ENCODE measurements at places on chromosomes 12 and 14.

DNA sequence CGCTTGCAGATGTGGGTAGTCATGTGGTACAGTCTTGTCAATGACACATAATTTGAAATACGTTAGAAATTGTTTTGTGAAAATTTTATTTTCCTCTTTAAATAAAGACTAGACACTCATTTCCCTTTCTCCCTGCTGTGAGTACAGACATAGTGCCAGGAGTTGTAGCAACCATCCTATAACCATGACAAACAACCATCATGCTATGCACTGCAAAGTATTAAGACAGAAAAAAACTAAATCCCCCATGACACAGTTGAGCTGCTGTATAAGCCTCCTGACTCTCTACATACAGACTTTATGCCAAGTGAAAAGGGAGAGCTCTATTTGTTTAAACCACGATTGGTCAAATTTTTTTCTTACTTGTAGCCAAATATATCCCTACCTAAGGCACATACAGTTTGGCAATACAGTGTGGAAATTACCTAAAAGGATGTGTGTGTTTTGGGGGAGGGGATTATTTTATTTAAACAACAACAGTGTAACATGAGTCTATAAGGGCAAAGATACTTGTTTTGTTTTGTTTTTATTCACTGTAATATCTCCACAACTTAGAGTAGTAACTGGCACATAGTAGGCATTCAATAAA is 45.0 kb upstream of the KRR1 start:
- DNase-seq = no peak
- no peak overlapping the region for H3K27ac ChIP-seq
- no peaks in the 10 kb centered on the region for H3K27me3 ChIP-seq

DNA sequence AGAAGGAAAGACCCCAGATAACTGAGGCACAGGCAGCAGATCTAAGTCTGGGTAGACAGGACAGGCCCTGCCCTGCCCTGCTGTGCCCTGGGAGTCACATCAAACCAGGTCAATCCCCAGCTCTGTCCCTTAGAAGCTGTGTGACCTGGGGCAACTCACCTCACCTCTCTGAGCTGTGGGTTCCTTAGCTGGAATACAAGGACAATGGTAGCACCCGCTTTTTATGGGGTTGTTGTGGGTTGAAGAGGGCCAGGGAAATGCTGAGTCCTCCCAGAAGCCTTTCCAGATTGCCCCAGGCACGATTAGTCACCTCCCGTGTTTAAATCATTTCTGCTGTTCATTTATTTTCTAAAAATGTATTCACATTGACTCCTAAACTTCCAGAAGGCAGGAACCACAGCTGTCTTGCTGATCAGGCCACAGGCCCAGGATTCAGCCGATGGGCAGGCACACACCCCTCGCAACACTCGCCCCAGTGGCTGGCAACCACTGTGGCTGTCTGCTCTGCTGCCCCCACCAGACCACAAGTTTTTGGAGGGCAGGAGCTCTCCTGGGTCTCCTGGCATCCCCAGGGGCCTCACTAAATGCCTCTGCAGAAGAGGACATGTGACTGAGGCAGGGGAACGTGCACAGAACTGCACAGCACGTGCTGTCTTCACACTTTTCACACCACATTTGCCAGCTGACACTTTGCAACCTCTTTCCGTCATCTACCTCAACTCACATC is 3.0 kb downstream of the SELPLG start:
- no peaks in the 10 kb centered on the region for H3K27me3 ChIP-seq
- peak overlapping the region; percentile 12 for H3K27ac ChIP-seq
- no peak overlapping the region for H3K4me3 ChIP-seq

GRCh38 chr12:68467514-68467913 is 135.4 kb upstream of the MDM1 start:
- no peaks in the 10 kb centered on the region for H3K27me3 ChIP-seq
- no peak for DNase-seq
- no peak overlapping the region for H3K4me3 ChIP-seq
- H3K4me1 ChIP-seq = no peaks in the 10 kb centered on the region
- no peak overlapping the region for H3K27ac ChIP-seq

DNA sequence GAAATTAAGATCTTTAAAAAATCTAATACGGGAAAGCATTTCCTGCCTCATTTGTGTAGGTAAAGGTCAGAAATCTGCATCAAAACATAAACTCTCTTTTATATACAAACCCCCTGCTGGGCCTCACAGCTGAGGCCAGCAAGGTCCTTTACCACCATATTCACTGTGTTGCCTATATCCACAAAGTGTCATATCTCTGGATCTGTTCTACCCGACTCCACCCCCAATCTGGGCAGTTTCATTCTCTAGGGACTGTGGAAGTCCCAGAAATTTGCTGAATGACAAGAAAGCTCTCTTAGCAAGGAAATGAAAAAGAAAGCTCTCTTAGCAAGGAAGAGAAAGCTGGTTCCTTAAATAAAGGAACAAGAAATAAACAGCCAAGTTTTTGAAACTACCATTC is 301.7 kb downstream of the KCNH5 start:
- no peak for DNase-seq
- H3K27me3 ChIP-seq = no peaks in the 10 kb centered on the region
- H3K4me3 ChIP-seq = no peak overlapping the region
- H3K36me3 ChIP-seq = no peaks in the 10 kb centered on the region

- H3K36me3 ChIP-seq = no peaks in the 10 kb centered on the region
- H3K4me1 ChIP-seq = no peaks in the 10 kb centered on the region
- no peak overlapping the region for H3K27ac ChIP-seq
- H3K27me3 ChIP-seq = no peaks in the 10 kb centered on the region
Measured at GRCh38 chr14:37089410-37089809, 83.0 kb downstream of the SLC25A21 start.

DNA sequence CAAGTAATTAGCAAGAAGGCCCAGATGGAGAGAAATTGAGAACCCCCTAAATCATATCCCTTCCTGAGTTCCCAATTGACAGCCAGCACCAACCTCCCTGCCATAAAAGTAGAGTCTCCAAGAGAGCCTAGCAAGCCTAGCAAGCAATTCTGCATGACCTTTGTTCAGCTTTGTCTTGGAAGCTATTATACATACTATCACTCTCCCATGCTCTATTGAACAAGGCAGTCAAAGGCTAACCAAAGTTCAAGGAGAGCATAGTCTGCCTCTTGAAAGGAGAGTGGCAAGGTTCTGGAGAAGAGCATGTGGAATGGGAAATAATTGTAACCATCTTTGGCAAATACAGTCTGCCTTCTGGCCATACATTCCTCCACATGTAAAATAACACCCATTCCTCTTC is 7.8 kb downstream of the ACOT4 start:
- no peaks in the 10 kb centered on the region for H3K4me1 ChIP-seq
- no peak overlapping the region for H3K4me3 ChIP-seq
- DNase-seq = no peak
- no peaks in the 10 kb centered on the region for H3K36me3 ChIP-seq
- H3K27me3 ChIP-seq = no peaks in the 10 kb centered on the region
- no peak overlapping the region for H3K27ac ChIP-seq

DNA sequence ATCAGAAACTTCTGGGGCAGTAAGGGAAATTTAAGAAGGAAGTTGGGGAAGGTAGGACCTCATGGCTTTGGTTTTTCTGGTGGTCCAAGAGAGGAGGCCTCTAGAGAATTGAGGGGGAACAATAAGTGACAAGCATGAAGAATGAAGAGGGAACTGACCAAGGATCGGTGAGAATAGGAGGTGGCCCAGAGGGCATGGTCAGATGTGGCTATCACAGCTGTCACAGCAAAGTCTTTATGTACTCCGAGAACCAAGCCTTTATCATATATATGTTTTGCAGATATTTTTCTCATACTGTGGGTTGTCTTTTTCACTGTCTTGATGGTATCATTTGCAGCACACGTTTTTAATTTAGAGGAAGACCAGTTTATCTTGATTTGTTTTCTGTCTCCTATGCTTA is 64.3 kb downstream of the PPP2R5C start:
- H3K27me3 ChIP-seq = no peaks in the 10 kb centered on the region
- DNase-seq = no peak
- H3K4me3 ChIP-seq = no peak overlapping the region
- peaks cover 36% of the 10 kb centered on the region for H3K4me1 ChIP-seq
- peak overlapping the region; percentile 84 for H3K27ac ChIP-seq

GRCh38 chr12:7352661-7353060 is 48.8 kb downstream of the ACSM4 start:
- no peak overlapping the region for H3K27ac ChIP-seq
- no peaks in the 10 kb centered on the region for H3K27me3 ChIP-seq
- H3K4me1 ChIP-seq = no peaks in the 10 kb centered on the region
- no peak overlapping the region for H3K4me3 ChIP-seq
- DNase-seq = no peak

- peak overlapping the region; percentile 8 for H3K27ac ChIP-seq
- H3K36me3 ChIP-seq = peaks cover 3% of the 10 kb centered on the region
- H3K4me1 ChIP-seq = peaks cover 55% of the 10 kb centered on the region
Measured at GRCh38 chr14:61533513-61534255, 161.6 kb upstream of the HIF1A start.

DNA sequence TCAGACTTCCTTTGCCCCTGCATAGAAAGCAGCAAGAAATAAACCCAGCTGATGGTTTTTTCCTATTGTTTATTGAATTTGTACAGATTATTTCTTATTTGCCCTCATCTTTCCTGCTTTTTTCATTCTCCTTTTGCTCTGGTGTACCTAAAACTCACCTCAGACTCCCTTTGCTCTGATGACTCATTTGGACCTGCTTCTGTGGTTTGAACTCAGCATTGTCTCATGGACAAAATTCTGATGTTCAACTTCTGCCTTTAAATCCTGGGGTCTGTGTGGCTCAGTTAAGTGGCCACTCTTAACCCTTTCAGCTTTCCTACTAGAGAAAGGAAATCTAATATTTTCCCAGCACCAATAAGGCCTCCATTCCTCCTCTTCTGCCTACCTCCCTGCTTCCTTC is 3.5 kb upstream of the SENP1 start:
- no peaks in the 10 kb centered on the region for H3K36me3 ChIP-seq
- DNase-seq = no peak
- no peak overlapping the region for H3K4me3 ChIP-seq
- no peak overlapping the region for H3K27ac ChIP-seq
- no peaks in the 10 kb centered on the region for H3K27me3 ChIP-seq

GRCh38 chr14:64388533-64389285 is 556 bp downstream of the MTHFD1 start:
- H3K36me3 ChIP-seq = peaks cover 13% of the 10 kb centered on the region
- peak overlapping the region; percentile 65 for H3K4me3 ChIP-seq
- H3K27ac ChIP-seq = peak overlapping the region; percentile 75
- peaks cover 22% of the 10 kb centered on the region for H3K4me1 ChIP-seq
- DNase-seq = peak; percentile 40

DNA sequence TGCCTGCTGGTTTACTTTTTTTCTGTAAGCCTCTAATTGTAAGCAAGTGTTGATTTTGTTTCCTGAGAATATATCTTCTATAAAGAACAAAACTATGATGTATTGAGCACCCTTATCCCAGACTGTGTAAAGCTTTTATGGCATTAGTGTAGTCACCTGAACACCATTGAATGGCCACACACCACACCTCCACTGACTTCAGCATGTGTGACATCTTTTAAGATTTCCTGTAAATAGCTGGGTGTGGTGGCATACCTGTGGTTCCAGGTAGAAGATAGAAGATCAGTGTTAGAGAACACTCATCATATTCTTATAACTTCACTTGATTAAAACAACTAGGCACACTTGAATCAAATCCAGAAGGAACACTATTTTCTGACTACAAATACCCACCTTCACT is 51.3 kb downstream of the WBP11 start:
- H3K4me1 ChIP-seq = no peaks in the 10 kb centered on the region
- no peak overlapping the region for H3K4me3 ChIP-seq
- no peaks in the 10 kb centered on the region for H3K36me3 ChIP-seq
- H3K27ac ChIP-seq = no peak overlapping the region
- no peak for DNase-seq
- no peaks in the 10 kb centered on the region for H3K27me3 ChIP-seq

DNA sequence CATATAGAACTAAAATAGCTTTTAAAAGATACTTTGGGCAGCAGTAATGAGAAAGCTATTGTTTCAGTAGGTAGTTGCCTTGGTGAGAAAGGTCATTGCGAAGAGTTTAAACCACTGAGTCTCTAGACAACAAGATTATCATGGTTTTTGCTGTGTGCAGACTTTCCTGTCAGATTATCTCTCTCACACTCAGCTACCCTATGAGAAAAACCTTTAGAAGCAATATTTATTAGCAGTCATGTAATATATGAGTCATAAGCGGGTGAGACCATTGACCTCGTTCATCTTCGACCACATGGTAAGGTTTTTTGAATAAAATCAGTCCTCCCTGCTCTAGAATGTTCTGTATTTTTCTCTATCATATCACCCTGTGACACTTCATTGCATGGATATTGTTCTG is 59.9 kb downstream of the GPR65 start:
- no peaks in the 10 kb centered on the region for H3K27me3 ChIP-seq
- H3K4me1 ChIP-seq = no peaks in the 10 kb centered on the region
- no peak for DNase-seq
- no peaks in the 10 kb centered on the region for H3K36me3 ChIP-seq

GRCh38 chr12:56020423-56021184 is at the start of gene IKZF4:
Gene IKZF4 (plus strand): TSS chr12:56021043. CDS start chr12:56021494, 451 bp downstream.
- H3K4me3 ChIP-seq = peak within 1 kb of the TSS; percentile 18
- H3K4me1 ChIP-seq = peaks cover 14% of the 10 kb centered on the region
- H3K27me3 ChIP-seq = no peaks in the 10 kb centered on the region
- H3K27ac ChIP-seq = peak within 1 kb of the TSS; percentile 62

GRCh38 chr12:55679691-55680090 is 28.0 kb downstream of the ITGA7 start:
- no peak overlapping the region for H3K27ac ChIP-seq
- H3K27me3 ChIP-seq = no peaks in the 10 kb centered on the region
- H3K4me3 ChIP-seq = no peak overlapping the region
- no peak for DNase-seq

- no peak for DNase-seq
- no peak overlapping the region for H3K4me3 ChIP-seq
- peaks cover 10% of the 10 kb centered on the region for H3K36me3 ChIP-seq
- peak overlapping the region; percentile 47 for H3K27ac ChIP-seq
- peaks cover 8% of the 10 kb centered on the region for H3K4me1 ChIP-seq
Measured at GRCh38 chr12:32843528-32844095, 53.0 kb downstream of the PKP2 start.

DNA sequence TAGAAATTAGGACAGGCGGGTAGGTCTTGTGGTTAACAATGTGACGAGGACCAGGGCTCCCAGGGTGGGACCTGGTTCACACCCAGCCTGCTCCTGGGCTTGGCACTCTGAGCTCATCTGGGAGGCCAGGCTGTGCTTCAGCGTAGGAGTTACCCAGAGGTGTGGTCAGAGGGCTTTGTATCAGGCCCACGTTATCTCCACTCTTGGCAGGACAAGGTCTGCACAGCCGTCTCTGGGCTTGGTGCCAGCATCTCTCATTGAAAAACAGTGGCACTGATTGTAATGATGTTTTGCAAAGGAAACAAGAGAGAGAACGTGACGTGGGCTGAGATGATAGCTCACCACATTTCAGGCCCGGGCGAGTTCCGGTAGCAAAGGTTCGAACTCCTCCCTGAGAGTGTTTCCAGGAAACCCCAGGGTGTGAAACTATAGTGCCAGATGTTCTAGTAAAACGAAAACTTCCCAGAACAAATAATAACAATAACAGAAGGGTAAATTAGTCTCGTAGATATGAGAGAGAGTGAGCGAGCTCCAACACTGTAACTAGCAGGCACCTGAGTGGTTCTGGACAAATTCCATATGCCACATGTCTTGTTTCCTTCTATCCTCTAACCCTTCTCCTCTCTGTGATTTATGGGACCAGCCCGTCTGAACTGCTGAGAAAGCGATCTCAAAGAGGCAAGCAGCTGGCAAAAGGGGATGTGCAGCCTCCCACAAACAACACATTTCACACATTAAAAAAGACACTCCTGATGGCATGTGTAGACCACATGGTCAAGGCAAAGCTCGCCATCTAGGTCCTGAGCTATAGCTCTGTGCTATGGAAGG is 227.3 kb downstream of the KTN1 start:
- no peaks in the 10 kb centered on the region for H3K36me3 ChIP-seq
- peak; percentile 88 for DNase-seq
- peak overlapping the region; percentile 45 for H3K27ac ChIP-seq
- no peaks in the 10 kb centered on the region for H3K27me3 ChIP-seq
- H3K4me3 ChIP-seq = no peak overlapping the region
- H3K4me1 ChIP-seq = peaks cover 39% of the 10 kb centered on the region

Measured in heart right ventricle (tissue), 16 donors.